Neuronal stem cell (in vitro differentiated cells): ENCODE measurements at places on chromosomes 7 and 10.

DNA sequence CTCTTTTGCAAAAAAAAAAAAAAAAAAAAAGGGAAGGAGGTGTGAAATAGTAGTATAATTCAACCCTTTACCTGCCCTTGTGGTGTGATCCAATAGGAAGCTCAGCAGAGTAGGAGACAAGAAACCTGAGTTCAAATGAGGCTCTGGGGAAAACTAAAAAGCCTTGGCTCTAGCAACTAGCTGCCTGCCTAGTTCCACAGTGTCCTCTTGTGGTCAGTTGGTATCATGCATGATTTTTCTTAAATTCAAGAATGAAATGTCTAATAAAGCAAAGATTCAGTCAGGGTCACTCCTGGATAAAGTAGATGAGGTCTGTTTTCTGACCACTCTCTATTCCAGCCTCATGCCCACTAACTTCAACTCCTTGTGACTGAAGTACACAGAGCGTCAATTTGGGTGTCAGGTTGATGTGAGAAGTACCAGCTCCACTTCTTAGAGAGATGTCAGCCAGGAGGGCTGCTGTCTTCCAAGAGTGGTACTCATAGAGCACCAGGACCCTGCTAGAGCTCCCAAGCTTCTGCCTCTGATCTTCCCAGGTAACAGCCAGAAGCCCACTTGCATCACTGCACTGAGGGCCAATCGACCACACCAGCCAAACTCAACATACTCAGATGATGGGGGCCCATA, 10.5 kb downstream of the LSM5 start:
- DNase-seq: no peak

DNA sequence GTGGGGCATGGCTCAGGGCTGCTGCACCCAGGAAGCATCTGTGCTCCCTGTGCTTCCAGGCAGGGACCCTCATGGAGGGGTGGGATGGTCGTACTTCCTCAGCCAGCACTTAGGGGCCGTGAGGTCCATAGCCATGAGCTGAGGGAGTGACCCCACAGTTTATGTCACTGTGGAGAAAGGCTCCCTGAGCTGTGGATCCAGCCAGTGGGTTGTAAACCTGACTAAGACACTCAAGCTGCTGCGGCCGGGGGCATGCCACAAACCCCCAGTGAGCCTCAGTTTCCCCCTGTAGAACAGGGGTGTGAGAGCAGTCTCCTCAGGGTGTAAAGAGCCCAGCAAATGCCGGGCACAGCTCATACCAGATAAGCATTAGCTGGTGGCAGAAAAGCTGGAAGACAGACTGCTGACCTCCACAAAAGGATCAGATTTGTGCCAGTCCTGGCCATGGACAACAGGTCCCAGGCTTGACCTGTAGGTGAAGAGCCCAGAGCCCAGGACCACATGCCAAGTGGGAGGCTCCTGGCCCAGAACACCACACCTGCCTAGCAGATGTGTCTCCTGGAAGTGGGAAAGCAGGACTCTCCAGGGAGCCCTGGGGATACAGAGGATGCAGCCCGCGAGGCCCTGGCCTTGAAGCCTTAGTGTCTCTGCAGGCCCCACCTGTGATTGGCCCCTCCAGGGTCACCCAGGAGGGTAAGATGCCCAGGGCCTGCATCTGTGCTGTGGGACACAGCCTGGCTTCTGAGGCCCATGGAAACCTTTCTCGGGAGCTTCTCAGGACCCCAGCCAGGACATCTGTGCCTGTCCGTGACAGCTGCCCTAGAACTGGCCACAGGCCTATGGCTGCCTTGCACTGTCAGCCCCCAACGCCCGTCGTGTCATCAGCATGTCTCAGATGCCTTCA, 78.1 kb upstream of the RET start:
- DNase-seq: no peak

DNA sequence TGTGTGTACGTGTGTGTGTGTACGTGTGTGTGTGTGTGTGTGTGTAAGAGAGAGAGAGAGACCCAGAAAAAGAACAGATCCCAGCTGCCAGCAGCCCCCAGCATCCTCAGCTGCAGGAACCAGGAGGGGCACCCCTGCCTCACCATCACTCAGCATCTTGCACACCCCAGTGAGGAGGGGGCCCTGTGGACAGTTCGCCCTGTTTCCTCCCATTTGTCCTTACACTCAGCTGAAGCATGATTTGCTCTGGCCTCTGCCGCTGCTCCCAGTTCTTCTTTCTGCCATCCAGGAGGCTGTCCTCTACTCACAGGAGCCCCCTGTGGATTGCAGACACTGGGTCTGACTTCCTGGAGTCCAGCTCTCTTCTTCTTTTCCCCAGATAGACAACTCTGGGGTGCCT, 9.7 kb downstream of the GPR26 start:
- DNase-seq: no peak

GRCh38 chr10:70748305-70748704, 36.9 kb downstream of the TBATA start:
- no peak for DNase-seq

- no peak for DNase-seq
Measured at GRCh38 chr7:44497155-44498027, 6.9 kb upstream of the NUDCD3 start.

GRCh38 chr10:99714446-99714845, 17.5 kb downstream of the COX15 start:
- no peak for DNase-seq

DNA sequence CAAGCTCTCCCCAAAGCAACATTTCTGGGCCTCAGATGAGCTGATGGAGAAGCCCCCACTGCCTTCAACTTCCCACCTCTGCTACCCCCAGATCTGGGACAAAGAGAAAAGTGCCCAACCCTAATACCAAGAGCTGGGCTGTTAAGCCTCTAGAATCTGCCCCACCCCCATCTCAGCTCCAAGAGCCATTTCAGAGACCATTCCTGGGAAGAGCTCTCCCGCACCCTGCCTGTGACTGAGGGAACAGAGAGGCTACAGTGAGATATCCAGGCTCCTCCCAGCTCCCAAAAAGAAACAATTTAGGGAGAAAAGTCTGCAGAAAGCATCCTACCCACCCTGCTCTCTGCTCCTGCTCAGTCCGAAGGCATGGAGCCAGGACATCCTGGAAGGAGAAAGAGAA, 2.5 kb upstream of the KCNH2 start:
- no peak for DNase-seq

- DNase-seq: peak; percentile 74
Measured at GRCh38 chr10:15585303-15585715, 134.4 kb downstream of the ITGA8 start.

GRCh38 chr7:107891636-107892366, 818 bp downstream of the DLD start:
- no peak for DNase-seq

- no peak for DNase-seq
Measured at GRCh38 chr10:27457261-27457945, 46.7 kb upstream of the RAB18 start.

DNA sequence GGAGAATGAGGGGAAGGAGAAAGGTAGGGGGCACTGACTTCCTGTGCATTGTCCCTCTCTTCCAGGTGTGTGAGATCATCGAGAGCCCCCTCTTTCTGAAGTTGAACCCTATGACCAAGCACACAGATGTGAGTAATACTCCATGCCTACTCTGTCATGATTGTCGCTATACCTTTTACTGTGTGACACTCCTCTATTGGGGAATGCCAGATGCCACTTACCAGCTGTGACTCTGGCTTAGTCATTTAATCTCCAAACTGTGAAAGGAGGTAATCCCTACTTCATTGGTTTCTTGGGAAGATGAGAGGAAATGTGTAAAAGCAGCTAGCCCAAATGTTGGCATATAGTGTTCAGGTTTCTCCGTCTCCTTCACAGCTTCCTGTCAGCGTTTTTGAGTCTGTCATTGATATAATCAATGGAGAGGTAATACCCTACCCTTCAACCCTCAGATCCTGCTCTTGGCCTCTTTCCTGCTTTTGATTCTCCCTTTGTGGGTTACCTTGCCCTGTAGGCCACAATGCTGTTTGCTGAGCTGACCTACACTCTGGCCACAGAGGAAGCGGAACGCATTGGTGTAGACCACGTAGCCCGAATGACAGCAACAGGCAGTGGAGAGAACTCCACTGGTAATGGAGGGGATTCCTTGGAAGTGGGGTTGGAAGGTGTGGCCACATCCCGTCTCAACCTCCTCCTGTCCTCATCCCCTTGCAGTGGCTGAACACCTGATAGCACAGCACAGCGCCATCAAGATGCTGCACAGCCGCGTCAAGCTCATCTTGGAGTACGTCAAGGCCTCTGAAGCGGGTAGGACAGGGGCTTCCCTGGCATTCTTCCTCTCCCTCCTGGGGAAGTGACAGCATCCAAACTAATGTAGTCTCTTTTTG, 2.0 kb downstream of the COPS6 start:
- no peak for DNase-seq

DNA sequence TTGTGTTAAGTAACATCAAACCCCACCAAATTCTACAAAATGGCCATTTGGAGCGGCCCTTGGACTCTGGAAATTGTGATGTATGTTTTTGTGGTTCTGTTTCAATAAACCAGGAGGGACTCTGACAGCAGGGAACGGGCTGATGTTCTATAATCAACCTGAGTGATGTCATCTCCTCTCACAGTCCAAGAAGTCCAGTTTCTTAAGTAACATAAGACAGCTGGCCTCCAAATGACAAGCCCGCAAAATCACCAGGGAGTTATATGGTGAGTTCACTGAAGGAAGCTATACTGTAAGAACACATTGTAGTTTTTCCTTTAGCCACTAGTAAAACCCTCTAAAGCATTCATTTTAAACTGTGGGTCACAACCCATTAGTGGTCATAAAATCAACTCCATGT, 34.0 kb downstream of the GOT1 start:
- no peak for DNase-seq

GRCh38 chr7:113921363-113921762, 2.6 kb upstream of the PPP1R3A start:
- no peak for DNase-seq

DNA sequence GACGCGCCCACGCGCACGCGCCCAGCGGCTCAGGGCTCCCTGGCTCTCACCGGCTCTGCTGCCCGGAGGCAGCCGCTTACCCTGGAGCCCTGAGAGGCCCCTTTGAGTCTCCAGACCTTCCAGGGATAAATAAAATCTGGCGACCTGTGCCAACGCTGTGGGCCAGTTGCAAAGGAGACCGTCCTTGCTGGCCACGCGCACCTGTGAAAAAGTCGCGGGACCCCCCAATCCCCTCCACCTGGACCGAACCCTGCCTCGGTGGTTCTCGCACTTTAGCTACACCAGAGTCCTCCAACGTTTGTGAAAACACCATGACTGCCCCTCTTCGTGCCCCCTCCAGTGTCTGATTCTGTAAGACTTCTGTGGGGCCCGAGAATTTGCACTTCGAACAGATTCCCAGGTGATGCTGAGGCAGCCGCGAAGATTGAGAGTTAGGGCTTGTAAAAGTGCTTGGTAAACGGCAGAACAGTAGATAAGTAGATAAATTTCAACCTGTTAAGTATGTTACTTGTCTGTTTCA, 102.4 kb upstream of the SVIL start:
- DNase-seq: no peak

GRCh38 chr7:155251831-155252230, 45.8 kb upstream of the INSIG1 start:
- DNase-seq: no peak

DNA sequence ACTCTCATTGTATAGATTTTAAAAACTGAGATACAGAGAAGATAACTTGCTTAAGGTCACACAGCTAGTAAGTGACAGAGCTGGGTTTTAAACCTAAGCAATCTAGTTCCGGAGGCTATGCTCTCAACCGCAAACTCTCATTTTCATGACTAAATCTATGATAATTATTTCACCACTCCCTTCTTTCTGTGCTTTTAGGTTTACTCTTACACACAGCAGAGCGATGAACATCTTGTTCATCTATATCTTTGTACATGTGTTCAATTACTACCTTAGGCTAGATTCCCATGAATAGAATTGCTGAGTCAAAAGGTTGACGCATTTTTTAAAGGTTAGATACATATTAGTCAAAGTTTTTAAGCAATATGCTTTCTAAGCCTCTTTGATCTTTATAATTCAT, 154.8 kb downstream of the CHN2 start:
- no peak for DNase-seq

DNA sequence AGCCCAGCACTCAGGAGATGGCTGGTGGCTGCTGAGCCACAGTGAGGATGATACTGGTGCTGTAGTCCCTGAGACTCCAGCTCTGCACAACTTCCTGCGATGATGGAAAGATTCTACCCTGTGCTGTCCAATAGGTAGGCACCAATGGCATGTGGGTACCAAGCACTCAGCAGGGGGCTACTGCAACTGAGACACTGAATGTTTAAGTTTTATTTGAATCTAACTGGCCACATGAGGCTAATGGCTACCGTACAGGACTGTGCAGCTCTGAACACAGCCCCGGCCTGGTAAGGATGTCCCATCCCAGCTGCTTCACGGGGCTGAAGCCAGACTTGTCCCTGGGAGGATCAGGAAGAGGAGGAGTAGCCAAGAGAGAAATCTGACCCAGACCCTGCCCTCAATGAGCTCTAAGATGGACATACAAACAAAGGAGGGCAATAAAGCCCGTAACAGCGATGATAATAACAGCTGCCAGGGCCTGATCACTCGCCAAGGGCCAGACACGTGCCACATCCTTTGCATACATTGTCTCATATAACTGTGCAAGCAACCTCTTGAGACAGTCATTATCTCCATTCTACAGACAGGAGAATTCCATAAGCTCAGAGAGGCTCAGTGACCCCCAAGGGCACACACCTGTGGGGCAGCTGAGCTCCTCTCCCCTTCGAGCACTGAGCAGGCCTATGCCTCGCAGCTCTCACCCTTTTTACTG, 3.8 kb downstream of the GPRIN2 start:
- no peak for DNase-seq

- peak; percentile 51 for DNase-seq
Measured at GRCh38 chr7:26101361-26102151, 50.4 kb upstream of the NFE2L3 start.
